CD4-positive, alpha-beta T cell treated with Interleukin-6 at 100 ng/mL for 8 hours (primary cell): ENCODE measurements at places on chromosomes 4 and X.

- no peak for DNase-seq
Measured at GRCh38 chrX:13932416-13932815, 97.3 kb downstream of the GEMIN8 start.

- no peak for DNase-seq
Measured at GRCh38 chr4:150323406-150324325, 245.4 kb downstream of the DCLK2 start.

DNA sequence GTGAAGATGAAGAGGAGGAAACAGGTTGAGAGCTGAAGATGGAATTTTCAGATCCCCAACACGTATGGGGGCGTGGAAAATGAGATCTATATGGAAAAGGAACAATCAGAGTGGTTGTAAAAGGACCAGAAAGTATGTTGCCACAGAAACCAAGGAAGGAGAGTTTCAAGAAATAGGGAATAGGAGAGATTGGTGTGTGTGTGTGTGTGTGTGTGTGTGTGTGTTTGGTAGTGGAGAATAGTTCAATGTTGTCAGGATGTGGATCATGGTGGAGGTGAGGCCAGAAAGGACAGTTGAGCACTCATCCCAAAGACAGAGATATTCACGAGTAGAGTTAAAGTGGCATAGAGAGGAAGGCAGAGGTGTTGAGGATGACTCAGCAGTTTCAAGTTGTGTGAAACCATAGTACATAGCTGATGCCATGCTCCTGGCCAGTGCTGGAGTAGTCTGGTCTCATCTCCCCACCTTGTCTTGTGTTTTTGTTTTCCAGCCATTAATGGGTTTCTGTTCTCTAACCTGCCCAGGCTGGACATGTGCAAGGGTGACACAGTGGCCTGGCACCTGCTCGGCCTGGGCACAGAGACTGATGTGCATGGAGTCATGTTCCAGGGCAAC is 36.1 kb downstream of the HEPH start:
- DNase-seq: no peak

DNA sequence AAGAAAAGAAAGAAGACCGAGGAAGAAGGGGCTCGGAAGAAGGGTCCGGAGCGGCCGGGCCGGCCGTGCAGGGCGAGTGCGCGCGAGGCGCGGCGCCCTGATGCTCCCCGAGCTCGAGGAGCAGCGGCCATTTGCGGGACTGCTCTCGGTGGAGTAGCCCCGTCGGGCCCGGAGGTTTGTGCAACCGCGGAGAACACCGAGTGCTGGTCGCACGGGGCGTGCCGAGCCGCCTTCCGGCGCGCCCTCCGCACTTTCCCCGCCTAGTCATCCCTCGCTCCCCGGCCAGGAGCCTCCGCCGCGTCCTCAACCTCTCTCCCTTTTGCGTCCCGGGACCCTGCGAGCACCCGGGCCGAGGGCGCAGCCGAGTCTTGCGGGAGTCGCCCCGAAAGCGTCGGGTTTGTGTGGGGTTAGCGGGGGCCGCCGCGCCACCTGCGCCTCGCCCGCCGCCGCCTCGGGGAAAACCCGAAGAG is 127.4 kb downstream of the LAS1L start:
- no peak for DNase-seq

DNA sequence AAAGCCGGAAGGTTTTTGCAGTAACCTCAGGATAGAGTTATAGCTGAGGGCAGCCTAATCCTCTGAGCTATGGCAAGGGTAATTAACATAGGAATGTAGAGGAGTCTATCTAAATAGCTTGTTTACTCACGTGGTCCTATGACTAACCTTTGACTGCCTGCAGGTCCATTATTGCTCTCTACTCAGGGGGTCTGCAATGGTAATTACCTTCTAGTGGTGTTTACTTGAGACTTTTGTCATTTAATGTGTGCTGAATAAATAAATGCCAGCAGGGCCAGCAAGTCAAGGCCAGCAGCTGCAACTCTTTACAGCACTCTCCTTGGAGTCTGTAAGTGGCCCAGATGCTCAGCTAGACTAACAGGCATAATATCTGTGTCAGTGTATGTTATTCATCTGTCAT is 212.7 kb upstream of the FMR1 start:
- DNase-seq: no peak
